LHCN-M2 (cell line): ENCODE measurements at places on chromosomes 6 and 20. TPM values are rescaled to one million over a fixed set of nuclear protein-coding genes. Genes with fewer than 3 reads are reported as not detected.

GRCh38 chr6:25327432-25327831 is 48.3 kb downstream of the CARMIL1 start:
- no peak for DNase-seq

- DNase-seq, result peak; percentile 57
Measured at GRCh38 chr6:85126485-85127167, 323.3 kb upstream of the NT5E start.

DNA sequence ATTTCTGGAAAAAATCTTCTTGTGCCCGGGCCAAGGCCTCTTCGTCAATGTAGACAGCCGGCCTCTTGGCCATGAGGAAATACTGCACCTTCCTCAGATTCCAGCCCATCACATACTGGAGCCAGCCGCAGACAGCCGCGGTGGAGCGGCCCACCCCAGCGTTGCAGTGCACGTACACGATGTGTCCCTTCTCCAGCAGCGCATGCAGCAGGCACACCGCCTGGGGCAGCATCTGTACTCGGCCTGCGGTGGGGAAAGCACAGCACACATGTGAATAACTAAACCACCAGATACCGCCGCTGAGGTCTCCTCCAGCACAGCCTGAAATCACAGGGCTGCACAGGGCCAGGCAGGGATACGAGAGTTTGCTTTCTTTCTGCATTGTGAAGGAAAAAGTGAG is 107.9 kb downstream of the EPM2A start:
- no peak for DNase-seq

The LAMA2 gene
- total RNA-seq, result 92.0 and 112 TPM in 2 replicates

DNA sequence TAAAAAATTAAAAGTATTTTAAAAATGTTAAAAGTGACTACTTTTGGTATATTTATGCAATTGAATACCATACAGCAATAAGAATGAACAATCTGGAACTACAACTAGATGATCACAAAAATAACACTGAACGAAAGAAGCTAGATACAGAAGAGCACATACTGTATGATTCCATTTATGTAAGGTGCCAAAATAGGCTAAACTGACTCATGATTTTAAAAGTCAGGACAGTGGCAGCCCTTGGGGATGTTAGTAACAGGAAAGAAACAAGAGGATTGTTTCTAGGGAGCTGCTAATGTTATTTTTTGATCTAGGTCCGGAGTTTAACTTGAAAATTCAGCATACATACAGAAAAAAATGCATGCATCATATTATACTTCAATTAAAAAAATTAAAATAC is 42.3 kb downstream of the KIF13A start:
- DNase-seq, result peak; percentile 44

DNA sequence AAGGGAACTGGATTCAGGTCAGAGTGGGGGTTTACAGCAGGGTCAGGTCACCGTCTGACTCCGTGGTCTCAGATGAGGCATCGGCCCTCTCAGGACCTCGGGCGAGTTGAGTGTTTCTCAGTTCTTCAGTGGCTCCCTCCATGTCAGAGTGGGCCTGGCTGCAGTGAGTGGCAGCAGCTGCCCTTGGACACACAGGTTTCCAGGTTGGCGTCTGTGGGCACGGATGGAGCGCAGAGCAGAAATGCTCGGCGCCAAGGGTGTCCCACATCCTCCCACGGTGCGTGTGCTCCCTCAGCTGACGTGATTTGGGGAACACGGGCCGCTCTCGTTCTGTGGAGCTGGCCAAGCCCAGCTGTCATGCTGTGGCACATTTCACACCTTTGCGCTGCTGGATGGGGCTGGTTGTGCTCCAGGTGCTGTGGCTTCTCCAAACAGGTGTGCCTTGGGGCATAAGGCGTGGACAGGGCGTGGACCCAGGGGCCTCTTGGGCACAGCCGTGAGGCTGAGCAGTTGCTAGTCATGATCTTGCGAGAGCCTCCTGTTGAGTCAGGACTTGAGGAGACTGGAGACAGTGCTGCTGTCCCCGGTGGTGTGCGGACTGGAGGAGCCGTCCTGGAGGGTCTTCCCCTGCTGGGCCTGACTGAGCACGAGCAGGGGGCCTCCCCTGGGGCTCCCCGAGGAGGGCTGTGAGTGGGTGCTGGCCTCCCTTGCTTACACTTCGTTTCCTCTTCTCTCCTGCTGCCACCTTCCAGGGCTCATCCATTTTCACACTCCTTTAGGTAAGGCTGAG is 9.5 kb upstream of the DNAJC5 start:
- DNase-seq, result no peak

The TPD52L1 gene
- total RNA-seq, result 0.83 and 1.5 TPM in 2 replicates

GRCh38 chr6:159099276-159099675 is 54.5 kb upstream of the TAGAP start:
- no peak for DNase-seq

DNA sequence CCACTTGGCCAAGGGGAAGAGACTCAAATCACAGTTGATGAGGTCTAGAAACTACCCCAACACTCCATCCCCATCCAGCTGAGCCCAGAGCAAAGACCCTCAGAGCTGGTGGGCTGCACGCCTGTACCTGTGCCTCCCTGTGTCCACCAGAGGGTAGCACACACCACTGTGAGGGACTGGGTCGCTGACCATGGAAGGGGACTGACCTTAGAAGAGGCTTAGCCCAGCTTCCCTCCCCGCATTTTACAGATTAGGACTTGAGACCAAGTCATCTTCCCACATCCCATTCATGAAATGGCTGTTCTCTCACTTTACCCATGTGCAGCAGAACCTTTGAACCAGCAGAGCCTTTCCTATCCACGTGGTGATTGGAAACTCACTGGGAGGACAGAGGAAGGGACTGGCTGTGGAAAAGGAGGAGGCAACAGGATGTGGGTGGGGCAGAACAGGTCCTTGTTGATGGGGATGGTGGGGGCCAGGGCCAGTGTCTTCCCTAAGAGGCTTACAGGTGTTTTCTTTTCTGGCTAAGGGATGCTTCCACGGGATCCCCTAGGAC is 44.3 kb downstream of the CPXM1 start:
- DNase-seq, result peak; percentile 51

The NFATC2 gene
- total RNA-seq, result 0.06 TPM in 2 replicates

- DNase-seq, result no peak
Measured at GRCh38 chr6:1593286-1593957, 16.3 kb upstream of the FOXC1 start.

The SRMS gene
- total RNA-seq, result not detected in 2 replicates

- no peak for DNase-seq
Measured at GRCh38 chr20:19966840-19967239, 50.3 kb upstream of the NAA20 start.

DNA sequence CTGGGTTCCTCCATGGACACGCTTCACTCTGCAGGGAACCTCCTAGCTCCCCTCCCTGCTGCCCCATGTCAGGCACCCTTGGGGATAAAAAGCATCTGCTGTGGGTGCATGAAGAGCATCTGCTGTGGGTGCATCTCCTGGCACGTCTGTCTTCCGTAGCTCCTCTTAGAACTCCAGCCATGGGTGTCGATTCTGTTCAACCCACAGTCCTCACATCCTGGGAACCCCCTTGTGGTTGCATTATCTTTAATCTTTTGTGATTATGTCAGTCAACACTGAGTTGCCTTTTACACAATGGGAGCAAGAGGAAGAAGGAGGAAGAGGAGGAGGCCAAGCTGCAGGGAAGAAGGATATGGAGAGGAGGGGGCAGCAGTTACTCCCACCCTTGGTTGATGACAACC is 24.1 kb upstream of the CCR6 start:
- DNase-seq, result no peak

- DNase-seq, result no peak
Measured at GRCh38 chr20:57930351-57930750, 220.5 kb upstream of the PMEPA1 start.

- DNase-seq, result peak; percentile 97
Measured at GRCh38 chr20:4512891-4513550, 208.7 kb upstream of the PRND start.

GRCh38 chr6:63517221-63517620 is 55.1 kb upstream of the LOC128125822 start:
- DNase-seq, result no peak

GRCh38 chr20:44357020-44357419 is 1.5 kb downstream of the HNF4A start:
- DNase-seq, result no peak

DNA sequence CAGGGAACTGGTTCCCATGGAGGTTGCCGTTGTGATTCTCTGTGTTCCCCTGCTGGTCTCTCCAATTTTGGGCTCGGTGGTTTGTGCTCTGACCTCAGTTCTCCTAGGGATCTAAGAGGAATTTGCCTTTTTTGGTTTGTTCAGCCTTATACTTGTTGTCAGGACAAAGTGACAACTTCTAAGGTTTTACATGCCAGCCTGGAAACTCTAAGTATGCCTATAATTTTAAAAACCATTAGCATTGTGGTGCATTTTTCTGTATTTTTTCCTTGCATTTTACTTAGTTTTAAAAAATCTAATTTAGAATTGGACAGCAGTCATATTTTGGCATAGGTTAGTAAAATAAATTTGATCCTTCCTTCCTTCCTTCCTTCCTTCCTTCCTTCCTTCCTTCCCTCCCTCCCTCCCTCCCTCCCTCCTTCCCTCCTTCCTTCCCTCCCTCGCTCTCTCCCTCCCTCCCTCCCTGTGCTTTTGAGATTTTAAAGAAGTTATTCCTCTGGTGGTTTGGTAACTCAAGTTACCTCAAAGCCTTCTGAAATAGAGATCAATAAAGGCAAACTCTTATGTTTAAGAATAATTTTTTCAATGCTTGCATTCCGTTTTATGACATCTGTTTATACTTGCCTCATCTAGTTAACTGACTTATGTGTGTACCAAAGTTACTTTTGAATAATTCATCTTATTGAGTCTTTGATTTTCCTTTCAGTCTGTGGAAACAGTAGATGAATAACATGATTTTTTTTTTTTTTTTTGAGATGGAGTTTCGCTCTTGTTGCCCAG is 141.3 kb upstream of the RGS17 start:
- DNase-seq, result no peak

The MEP1A gene
- total RNA-seq, result not detected in 2 replicates

- no peak for DNase-seq
Measured at GRCh38 chr6:97841763-97842162, 558.7 kb upstream of the MMS22L start.

- no peak for DNase-seq
Measured at GRCh38 chr6:166259296-166259977, 48.8 kb downstream of the PRR18 start.

The DDO gene
- total RNA-seq, result 2.6 and 3.3 TPM in 2 replicates

DNA sequence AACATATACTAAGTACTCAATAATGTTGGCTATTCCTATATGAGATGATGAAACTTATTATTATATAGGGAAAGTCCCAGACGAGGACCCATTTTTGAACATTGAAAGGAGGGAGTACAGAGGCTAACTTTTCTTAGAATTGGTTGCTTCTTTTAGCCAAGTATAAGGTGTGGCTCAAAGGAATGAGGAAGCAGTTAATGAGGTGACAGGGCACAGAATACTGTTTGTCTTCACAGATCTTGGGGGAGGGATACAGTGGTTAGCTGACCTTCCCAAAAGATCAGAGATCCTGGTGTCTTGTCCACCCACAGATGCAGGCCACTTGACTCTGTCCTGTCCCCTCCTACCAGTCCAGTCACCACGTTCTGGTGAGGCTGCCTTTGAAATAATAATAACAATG is 67.8 kb upstream of the EPB41L1 start:
- peak; percentile 11 for DNase-seq

The DPPA5 gene
- total RNA-seq, result not detected in 2 replicates

DNA sequence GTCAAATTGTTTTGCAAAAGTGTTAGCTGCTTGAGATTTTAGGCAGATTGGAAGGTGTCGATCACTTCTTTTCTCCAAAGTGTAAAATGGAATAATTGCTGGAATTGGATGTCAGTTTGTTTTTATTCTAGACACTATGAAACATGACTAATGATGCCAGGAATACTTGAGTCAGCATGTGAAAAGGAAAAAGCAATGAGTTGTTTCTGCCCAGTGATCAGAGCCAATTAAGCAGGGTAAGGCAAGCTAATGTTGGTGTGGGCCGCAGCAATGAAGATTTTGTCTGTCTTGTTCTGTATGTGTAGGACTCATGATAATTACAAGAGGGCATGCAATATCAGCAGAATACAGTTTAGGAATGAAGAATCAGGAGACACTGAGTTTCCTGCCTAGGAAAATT is 110.3 kb downstream of the CARMIL1 start:
- peak; percentile 61 for DNase-seq

- DNase-seq, result peak; percentile 8
Measured at GRCh38 chr20:32248043-32248442, 29.4 kb upstream of the KIF3B start.

The PTGIS gene
- 0.19 and 0.92 TPM in 2 replicates for total RNA-seq

GRCh38 chr6:140897804-140898573 is 1234.7 kb upstream of the GJE1 start:
- DNase-seq, result no peak

DNA sequence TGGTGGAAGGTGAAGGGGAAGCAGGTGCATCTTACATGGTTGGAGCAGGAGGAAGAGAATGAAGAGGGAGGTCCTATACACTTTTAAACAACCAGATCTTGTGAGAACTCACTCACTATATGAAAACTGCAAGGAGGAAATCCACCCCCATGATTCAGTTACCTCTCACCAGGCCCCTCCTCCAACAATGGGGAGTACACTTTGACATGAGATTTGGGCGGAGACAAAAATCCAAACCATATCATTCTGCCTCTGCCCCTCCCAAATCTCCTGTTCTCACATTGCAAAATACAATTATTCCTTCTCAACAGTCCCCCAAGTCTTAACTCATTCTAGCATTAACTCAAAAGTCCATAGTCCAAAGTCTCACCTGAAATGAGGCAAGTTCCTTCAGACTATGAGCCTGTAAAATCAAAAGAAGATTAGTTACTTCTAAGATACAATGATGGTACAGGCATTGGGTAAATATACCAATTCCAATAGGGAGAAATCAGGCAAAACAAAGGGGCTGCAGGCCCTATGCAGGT is 60.5 kb downstream of the EDN1 start:
- DNase-seq, result no peak

DNA sequence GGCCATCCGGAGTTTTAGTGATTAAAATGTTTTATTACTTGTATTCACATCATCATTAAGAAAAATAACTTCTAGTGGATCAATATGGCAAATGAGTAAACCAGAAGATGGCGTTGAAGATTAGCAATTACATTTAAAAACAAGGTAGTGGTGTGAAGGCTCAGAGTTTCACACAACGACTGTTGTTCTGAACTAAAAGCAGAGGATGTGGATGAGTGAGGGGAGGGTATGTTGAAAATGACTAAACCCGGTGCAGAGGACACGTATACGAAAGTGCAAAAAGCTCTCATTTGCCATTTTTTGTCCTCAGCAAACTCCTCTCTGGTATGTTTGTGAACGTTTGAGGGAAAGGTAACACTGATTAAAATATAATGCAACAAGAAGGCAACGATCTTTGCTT is 1.9 kb upstream of the IRF4 start:
- DNase-seq, result no peak
